Common myeloid progenitor, CD34-positive (primary cell): ENCODE measurements at places on chromosomes 1 and 21.

DNA sequence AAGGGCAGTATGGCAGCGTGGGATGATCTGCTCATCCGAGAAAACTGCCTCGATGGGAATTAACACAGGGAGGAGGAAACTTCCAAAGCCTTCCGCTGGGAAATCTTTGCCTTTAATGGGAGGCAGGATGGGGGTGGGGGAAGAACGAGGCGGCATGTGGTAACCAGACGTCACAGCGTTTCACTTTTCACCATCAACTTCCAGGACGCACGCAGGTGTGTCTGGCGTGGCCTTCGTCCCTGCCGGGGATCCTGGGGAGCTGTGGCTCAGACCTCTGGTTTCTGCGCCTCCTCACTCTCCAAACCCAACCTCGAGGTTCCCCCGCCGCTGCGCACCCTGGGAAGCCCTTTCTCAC lies 282 bp downstream of the RSPH1 start:
- no peak for DNase-seq

DNA sequence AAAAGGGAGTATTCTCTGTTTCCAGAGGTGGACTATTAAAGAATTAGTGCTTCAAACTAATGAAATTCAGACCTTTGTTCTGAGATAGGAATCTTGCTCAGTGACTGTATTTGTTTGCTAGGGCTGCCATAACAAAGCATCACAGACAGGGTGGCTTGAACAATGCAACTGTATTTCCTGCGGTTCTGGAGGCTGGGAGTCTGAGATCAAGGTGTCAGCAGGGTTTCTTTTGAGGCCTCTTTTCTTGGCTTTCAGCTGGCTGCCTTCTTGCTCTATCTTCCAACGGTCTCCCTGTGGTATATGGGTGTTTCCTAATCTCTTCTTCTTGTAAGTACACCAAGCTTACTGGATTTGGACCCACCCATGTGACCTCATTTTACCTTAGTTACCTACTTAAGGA lies 264.6 kb upstream of the PROX1 start:
- DNase-seq = no peak

- DNase-seq = no peak
Observed at GRCh38 chr1:30812076-30812475, 54.5 kb upstream of the LAPTM5 start.

- DNase-seq = no peak
Observed at GRCh38 chr21:32270748-32271147, 8.1 kb downstream of the MIS18A start.
